ENCODE measurements at places on chromosomes 12 and 14. TPM values are rescaled to one million over a fixed set of nuclear protein-coding genes. Genes with fewer than 3 reads are reported as not detected.

Gene SIX6
- not detected for total RNA-seq

Gene IGFBP6
- total RNA-seq: 50.2 TPM

Gene PTMS
- 108 TPM for total RNA-seq

Gene OR6C70
- total RNA-seq: not detected

Gene EIF4B
- 434 TPM for total RNA-seq

Gene TSPAN9
- total RNA-seq: 156 TPM

Gene ABHD12B
- total RNA-seq: not detected

Gene HOXC10
- total RNA-seq: not detected

Gene BICDL1
- 0.35 TPM for total RNA-seq

All from Right ventricle myocardium superior (tissue), 1 donor.